ENCODE measurements at places on chromosomes 4 and X.
A peak's percentile ranks its signal among the peaks of the same experiment; 100 is the strongest.

GRCh38 chr4:145081756-145082155 lies 16.2 kb downstream of the ANAPC10 start:
- DNase-seq: no peak

GRCh38 chr4:104128850-104129213 lies 365.9 kb downstream of the CXXC4 start:
- no peak for DNase-seq

DNA sequence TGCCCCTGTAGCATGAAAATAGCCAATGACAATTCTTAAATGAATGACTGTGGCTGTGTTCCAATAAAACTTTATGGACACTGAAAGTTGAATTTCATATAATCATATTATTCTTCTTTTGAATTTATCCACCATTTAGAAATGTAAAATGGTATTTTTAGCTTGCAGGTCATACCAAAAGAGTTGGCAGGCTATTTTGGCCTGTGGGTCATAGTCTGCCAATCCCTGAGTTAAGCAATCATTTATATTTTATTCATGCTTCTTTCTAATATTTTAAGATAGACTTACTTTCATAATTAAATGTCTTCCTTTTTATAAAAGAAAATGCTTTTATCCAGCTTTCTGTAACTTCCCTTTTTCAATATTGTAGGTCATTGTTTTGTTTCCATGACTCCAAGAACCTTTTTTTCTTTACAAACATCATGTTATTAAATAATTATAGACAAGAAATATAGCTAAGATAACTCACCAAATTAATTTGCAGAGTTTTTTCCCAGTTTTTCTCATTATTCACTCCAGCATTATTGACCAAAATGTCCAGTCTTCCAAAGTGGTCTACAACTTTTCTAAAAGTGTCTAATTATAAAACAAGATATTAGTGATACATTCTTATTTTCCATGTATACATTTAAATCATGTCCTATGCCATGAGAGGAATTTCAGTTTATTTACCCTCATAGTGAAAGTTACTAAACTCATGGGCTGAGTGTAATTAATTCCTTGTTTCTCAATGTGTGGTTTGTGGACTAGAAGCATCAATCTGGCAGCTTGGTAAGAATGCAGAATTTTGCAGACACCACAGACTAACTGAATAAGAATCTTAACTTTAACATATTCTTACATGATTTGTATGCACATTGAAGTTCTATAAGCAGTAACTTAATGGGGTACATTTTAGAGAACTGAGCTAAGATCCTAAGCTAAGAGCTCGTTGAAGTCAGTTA lies 4.5 kb downstream of the HPGD start:
- no peak for DNase-seq

GRCh38 chr4:1554246-1554875 lies 129.8 kb downstream of the FAM53A start:
- DNase-seq: no peak

GRCh38 chrX:5306654-5307121 lies 922.0 kb downstream of the NLGN4X start:
- peak; percentile 45 for DNase-seq

DNA sequence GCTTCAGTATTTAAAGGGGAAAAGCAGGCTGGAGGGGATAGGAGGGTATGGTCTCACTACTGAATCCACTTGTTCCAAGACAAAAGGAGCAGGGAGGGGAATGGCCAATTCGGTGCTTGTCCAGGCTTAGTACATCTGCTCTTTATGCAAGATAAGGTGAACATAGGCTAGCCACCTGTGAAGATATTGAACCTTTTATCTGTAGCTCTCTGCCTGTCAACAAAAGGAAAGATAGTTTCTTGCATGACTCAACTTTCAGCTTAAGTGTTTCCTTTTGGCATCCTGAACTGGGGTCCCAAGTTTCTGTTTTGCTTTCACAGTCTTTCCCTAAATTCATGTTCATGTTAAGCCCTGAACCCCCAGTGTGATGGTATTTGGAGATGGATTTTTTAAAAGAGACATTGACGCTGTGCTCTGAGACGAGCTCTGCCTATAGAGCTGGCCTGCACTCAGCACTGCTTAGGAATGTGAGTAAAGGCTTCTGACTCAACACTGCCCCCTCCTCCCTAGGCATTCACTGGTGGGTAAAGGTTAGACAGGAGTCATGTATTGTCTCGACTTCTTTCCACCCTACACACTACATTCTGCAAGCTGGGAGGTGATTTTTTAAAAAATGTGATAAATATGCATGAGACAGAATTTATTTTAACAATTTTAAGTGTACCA lies 28.2 kb downstream of the FAM149A start:
- DNase-seq: peak; percentile 22

- DNase-seq: no peak
Observed at GRCh38 chr4:187541666-187542065, 453.9 kb upstream of the ZFP42 start.

- no peak for DNase-seq
Observed at GRCh38 chr4:83618431-83618830, 82.5 kb downstream of the GPAT3 start.

DNA sequence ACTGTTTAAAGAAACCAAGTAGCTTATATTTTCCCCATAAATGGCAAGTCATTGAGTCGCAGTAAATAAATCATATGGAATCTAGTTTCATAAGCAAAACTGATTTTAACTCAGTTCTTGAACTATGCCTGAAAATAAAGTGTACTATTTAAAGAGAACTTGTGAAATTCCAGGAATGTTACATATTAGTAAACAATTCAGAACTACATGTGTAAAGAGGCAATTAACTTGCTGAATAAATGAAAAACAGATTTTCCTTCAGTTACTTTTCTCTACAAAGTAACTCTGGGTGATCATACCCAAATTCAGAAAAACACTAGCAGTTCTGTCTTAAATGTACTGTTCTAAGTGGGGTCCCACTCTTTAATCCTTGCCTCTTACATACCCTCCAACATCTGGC lies 236.1 kb upstream of the EDNRA start:
- DNase-seq: no peak

Measured in OCI-LY7 (cell line).